NCI-H1436 treated with DMSO at 0.1 percent for 48 hours (cell line): ENCODE measurements at places on chromosomes 3 and 15.

GRCh38 chr15:58771621-58772250 is 634 bp downstream of the MINDY2 start:
- DNase-seq: no peak

DNA sequence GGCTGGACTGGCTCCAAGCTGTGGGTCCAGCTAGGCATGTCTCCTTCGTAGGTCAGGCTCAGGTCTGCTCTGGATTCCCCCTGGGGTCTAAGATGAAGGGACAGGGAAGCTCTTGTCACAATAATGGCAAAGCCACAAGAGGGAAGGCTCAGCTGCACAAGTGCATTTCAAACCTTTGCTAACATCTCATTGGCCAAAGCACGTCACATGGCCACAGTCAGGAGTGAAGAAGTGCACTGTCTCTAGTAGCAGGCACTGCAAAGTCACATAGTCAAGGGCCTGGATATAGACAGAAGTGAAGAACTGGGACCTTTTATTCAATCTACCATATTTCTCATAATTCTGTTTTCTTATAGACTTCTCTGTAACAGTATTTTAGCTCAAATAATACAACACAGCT is 20.1 kb downstream of the DLEC1 start:
- DNase-seq: no peak

DNA sequence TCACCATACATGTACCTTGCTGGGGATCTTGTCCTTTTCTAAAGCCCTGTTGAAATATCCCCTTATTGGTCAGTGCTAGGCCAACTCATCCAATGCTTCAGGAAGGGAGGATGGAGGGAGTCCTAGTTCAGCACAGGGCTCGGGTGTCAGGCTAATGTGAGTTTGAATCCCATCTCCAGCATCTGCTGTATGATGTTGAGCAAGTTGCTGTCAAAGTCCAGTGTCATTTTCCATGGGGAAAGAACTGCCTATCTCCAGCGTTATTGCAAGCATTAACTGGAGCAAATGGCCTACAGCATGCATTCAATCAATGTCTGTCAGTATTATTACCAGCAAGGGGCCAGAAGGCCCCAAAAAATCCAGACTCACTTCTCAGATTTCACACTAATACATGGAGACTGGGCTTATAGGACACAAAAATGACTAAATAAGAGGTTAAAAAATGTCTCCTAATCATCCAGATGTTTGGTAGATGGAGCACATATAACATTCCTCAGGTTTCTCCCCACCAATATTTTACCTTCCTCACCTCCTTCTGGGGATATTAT is 40.8 kb downstream of the SRGAP3 start:
- DNase-seq: no peak

DNA sequence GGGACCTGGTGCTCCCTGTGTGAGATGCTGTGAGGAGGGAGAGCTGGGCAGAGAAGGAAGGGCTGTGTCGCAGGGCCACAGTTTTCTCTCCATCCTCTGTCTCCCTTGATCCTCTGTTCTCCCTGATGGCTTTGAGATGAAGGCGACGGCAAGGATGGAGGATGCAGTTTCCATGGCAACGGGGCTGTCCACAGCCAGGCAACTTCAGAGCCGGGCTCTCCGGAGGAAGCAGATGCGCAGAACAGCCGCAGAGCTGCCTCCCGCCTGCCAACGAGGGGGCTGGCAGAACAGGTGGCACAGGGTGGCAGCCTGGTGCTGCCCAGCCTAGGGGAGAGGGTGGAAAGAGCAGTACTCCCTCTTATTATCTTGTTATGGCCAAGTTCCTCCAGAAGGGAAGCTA is 9.9 kb upstream of the GRM2 start:
- no peak for DNase-seq

DNA sequence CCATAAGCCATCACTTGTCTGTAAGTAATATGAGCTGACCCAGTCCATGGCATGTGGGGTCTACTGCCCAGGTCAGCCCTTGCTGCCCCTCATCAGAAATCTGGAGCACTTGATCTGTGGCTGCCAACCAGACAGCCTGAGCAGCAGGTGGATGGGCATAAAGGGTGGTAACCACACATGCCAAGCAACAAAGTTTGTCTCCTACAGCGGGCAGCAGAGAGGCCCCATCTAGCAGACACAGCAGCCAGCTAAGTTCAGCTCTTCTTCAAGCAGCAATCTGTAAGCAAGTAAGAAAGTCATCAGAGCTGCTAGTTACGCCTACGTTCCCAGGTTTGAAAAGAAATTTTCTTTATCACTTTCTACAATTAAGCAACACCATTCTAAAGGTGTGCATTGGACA is 27.9 kb downstream of the CHCHD4 start:
- no peak for DNase-seq

DNA sequence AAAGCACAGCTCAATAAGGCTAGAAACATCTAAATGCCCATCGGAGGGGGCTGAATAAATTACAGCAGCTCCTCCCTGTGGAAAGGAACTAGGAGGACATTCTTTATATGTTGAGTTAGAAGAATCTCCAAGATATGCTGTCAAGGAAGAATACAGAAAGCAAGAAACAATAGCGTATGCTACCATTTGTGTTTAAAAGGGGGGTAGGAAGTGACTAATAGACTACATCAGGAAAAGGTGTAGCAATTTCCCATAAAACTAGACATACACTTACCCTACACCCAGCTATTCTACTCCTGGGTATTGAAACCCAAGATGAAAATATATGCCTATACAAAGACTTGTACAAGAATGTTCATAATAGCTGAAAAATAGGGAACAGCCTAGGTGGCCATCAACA is 21.6 kb downstream of the SEC61A1 start:
- DNase-seq: no peak

GRCh38 chr15:69792823-69793222 is 304.9 kb downstream of the TLE3 start:
- DNase-seq: no peak

GRCh38 chr15:75153087-75153486 is 48.6 kb upstream of the C15orf39 start:
- DNase-seq: no peak

DNA sequence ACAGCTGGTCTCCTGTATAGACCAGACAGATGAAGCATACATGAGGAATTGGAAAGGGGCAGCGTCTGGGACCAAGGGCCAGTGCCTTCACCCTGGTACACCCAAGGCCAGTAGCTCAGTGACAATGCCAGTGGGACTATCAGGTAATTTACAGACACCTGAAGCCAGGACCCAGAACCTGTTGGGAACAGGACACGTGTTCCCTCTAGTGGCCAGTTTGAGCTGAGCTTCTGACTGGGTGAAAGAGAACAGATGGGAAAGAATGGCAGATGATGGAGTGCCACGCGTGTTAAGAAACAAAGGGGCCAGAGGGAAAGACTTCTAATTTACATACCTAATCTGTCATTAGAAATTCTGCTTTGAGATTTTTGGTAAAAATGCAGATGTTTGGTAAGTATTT is 5.1 kb upstream of the SLC25A38 start:
- DNase-seq: no peak

DNA sequence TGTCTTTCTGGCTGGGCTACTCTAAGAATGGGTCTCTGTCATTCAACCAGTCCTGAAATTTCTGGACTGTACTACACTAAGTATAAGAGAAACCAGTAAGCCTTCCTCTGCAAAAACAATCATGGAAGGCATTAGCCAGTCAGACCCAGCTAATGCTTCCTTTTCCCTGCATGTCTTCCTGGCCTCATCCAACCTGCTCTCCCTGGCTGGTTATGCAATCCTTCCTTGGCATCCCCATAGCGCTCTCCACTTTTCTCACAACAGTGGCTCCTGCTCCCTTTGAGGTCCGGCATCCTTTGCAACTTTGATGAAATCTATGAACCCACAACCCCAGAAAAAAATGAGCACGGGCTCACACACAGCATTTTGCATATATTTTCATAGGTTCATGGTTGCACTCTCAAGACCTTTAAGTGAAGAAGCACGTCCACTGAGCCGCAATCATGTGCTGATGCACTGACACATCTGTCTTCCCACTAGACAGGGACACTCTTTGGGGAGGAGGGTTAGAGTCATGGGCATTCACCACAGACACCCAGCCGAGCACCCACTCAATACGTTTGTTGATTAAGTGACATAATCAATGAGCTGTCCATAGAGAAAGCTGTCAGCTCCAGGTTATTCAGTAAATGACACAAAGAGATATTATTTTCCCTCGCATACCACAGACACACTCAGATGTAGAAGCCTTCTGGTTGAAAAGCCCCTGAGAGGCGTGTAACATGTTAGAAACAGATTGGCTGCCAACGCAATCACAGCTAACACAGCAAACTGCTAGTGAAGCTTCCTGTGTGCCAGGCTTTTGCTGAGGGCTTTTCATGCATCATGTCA is 66.7 kb downstream of the PLD1 start:
- no peak for DNase-seq

DNA sequence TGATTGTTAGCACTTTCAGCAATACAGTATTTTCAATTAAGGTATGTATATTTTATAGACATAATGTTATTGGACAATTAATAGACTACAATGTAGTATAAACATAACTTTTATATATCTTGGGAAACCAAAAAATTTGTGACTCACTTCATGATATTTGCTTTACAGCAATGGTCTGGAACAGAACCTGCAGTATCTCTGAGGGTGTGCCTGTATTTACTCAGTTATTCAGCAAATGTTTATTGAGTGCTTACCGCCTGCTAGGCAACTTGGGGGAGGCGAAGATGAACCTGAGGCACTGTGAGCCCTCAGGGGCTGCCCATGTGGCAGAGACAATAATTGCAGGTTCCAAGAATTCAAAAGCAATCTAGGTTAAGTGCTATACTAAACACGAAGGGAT is 144.8 kb downstream of the GABRB3 start:
- DNase-seq: no peak

DNA sequence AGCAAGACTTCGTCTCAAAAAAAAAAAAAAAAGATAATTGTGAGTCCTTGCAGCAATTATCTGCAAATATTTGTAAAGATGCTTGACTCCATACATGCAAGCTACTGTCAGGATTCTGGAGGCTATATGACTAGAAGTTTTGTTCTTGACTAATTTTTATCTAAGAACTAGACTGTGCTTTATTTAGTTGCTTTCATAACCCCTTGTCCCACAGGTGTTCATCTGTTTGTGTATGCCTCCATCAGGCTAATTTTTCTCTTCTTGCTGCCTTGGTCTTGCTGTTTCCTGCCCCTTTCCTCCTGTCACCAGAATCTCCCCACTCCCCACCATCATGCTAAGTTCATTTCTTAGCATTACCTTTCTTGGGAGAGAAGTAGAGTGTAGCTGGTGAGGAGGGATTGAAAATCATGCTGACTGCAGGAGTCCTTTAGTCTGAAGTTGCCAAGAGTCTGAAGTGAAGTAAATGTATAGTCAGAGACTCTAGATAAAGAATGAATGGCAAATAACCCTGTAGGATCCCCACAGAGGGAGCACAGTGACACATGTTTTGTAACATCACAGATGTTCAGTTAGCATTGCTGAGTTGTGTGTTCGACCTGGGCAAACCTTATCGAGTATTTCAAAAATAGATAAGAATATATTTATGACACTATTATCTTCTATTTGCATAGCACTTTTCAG is 12.5 kb downstream of the ST3GAL6 start:
- DNase-seq: no peak

DNA sequence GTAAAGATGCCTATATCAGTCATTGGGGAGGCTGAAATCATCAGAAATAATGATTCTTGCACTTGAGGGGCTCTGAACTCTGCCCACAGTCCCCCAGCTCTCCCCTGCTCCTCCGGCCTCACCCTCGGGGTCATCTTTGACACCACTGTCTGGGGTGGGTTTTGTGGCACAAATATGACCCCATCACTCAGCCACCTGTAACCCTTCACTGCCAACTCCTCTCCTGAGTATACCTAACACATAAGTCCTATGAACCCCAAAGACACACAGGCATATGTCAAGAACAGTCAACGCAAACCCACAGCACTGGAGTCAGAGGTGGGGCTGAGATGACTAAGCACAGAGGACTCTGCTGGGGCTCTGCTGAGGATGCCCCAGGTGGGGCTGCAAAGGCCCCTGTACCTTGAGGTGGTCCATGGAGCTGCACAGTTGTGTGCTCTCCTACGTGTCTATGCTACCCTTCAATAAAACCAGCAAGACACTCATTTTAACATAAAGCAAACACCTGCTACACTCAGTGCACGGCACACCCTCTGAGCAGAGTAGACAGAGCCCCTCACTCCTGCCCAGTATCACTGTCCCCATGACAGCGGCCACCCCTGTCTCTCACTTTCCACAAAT is 29.9 kb downstream of the SLC41A3 start:
- no peak for DNase-seq

DNA sequence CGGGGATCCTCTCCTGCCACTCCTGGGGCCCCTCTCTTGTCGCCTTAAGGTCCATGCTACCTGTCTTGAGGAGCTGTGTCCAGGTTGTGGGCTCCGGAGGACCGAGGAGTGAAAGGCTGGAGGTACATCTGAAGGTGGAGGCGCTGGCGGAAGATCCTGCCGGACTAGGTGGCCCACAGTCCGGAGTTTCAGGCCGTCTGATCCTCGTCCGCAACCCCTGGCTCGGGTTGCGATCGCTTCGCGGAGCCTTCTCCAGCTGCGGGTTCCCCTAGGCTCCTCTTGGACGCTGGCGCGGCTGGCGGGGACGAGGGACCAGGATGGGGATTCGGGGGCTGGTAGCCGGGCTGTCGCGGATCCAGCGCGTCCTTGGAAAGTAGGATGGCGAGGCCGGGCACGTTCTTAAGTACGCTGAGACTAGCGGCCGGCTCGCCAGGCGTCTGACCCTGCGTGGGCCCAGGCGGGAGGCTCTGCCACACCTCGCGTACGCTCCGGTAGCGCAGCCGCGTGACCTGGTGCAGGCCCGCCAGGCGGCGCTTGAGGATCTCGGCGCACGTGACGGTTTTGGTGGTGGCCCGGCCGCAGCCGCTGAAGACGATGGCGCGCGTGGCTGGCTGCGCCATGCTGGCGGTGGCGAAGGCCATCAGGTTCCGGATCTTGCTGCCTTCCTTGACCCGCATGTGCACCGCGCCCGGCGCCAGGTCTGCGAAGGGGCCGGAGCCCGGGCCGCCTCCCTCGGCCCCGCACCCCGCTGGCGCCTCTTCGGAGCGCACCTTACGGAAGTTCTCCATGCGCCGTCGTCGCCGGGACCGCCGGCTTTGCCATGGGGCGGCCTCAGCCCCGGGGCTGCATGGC is 550 bp downstream of the RPP25 start:
- no peak for DNase-seq

DNA sequence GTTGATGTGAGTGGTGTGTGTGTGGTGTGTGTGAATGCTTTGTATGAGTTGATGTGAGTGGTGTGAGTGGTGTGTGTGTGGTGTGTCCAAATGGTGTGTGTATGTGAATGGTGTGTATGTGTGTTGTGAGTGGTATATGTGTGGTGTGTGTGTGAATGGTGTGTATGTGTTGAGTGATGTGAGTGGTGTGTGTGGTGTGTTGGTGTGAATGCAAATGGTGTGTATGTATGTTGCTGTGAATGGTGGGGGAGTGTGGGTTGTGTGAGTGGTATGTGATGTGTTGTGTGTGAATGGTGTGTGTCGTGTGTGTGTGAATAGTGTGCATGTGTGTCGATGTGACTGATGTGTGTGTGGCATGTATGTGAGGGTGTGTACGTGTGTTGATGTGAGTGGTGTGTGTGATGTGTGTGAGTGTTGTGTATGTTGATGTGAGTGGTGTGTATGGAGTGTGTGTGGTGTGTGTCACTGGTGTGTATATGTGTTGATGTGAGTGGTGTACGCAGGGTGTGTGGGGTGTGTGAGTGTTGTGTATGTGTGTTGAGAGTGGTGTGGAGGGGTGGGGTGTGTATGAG is 40.6 kb downstream of the ARNT2 start:
- DNase-seq: no peak
